Activated T-helper 9 cell treated with anti-CD3 and anti-CD28 coated beads, Interleukin-2, amount 50 U/mL, for 16 hours (primary cell): ENCODE measurements at places on chromosomes 12 and 14.

GRCh38 chr14:54335569-54336155 lies 61.1 kb upstream of the CDKN3 start:
- DNase-seq = no peak

DNA sequence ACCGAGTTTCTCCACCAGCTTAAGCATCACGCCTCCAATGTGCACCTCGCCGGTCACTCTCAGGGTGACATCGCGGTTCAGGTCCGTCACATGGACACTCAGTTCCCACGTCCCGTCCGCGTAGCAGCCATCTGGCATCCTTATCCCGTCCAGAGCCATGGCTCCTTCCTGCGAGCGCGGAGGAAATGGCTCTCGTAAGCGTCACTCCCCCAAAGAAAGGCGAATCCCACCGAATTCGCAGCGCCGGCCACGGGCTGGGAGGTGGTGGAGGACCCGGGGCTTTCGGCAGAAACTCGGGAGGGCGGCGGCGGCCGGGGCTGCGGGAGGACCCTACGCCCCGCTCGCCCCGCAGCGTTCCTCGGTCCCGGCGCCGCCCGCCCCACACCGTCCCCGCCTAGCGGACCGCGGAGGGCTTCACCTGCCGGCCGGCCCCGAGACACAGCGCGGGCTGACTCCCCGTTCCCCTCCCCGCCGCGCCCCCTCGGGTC lies 396 bp downstream of the FERMT2 start:
- no peak for DNase-seq

DNA sequence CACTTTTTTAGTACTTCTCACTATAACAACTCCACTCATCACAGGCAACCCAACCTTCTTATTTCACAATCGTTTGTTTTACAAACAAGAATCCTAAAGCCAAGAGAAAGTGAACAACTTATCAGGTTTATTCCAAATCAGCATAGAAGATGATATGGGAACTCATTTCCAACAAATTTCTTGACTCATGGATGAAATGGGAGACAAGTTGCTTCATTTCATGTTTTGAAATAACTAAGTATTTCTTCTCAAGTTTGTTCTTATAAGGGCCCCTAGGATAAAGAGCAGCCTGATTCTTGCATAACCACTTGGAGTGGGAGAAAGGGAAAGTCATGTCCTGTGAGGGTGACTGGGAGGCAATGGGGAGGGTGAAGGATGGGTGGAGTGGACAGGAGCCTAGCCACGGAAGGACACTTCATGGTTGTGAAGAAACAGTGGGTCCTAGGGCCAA lies 168.3 kb downstream of the DUSP6 start:
- no peak for DNase-seq

DNA sequence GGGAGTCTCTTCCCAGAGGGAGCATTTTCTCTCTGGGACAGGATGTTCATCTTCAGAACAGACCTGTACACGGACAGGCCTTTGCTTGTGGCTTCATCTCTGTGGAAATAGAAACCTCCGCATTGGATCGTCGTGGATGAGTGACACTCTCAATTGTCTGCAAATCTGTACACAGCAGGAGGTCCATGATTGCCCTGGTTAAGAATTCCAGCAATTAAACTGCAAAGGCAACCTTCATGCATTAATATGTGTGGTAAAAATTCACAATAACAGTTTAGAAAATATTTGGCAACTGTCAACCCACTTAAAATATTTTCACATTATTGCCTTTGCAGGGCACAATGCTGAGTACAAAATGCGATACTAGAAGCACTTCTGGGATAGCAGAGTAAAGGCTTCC lies 149.8 kb upstream of the SFSWAP start:
- no peak for DNase-seq

GRCh38 chr12:47165934-47166333 lies 86.2 kb upstream of the AMIGO2 start:
- no peak for DNase-seq
